ENCODE measurements at places on chromosomes 16 and 17.
A peak's percentile ranks its signal among the peaks of the same experiment; 100 is the strongest.

GRCh38 chr17:40355804-40356758, 8.5 kb downstream of the GJD3 start:
- H3K27ac ChIP-seq, result no peak overlapping the region
- DNase-seq, result no peak
- no peak overlapping the region for H3K4me3 ChIP-seq

DNA sequence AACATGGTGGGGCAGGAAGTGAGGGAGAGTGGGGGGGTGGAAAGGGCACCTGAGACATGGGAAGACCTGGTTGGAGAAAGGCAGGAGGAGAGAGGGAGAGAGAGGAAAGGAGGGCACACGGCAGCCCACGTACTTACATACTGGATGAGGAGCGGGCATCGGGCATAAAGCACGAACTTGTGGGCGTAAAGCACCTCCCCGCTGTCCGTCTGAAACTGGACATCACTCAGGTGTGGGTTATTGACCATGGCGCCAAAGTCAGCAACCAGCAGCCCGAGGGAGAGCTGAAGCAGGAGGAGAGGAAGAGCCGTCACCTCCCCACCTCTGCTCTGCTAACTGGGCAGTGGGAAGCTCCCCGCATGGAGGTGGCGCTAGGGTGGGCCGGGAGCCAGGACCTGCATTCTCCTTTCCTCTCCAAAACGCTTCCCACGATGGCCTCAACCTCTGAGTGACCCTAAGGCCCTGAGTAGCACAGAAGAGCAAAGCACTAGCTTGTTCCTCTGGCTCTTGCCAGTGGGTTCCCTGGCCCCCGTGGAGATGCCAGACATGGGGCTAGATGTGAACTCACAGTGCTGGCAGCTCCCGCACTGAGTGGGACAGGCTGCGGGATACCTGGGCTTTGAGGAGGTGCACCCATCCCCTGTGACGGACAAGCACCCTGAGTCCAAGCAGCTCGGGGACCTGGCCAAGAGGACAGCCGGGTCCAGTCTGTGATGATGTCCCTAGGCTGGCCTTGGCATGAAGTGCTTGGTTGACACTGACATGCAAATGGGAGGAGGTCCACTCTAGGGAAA, 16.9 kb downstream of the SLX4 start:
- H3K4me1 ChIP-seq, result no peaks in the 10 kb centered on the region
- H3K4me3 ChIP-seq, result no peak overlapping the region
- no peak for DNase-seq
- H3K36me3 ChIP-seq, result no peaks in the 10 kb centered on the region
- H3K27ac ChIP-seq, result no peak overlapping the region
- H3K27me3 ChIP-seq, result no peaks in the 10 kb centered on the region

DNA sequence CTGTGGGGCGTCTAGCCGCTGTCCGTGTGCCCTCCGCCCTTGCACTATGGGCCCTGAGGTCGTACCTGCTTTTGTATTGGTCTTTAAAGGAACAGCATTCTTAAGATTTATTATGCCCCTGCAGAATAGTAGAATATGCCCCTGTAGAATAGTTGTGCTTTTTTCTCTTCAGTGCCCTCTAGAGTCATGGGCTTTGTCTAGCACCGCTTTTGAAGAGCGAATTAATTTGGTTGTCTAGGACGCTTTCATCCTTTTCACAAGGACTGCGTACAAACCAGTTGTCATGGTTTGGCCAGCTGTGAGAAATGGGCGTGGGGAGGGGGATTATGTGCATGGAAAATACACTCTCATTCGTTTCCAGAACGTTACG, 621 bp downstream of the CEP95 start:
- peak overlapping the region; percentile 98 for H3K27ac ChIP-seq
- no peaks in the 10 kb centered on the region for H3K27me3 ChIP-seq
- peak overlapping the region; percentile 95 for H3K4me3 ChIP-seq

DNA sequence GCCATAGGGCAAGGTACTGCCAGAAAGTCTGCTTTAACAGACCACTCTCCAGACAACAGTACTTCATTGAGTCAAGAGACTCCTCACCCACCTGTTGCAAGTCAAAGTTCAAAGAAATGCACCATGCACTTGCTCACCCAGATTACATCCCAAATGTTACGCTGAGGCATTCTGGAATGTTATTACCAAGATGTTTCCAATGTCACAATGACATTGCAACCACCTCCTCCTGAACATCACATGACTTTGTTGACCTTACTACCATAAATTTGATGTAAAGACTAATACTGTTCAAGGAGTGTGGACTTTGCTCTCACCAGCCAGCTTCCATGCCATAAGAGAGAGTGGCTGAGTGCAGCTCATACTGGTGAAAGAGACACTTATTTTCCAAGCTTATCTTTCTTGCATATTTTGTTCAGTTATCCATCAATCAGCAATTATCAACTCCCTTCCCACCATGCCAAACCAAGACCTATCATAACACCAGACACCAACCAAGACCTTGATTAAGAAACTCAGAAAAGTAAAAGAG, 58.5 kb upstream of the BCAR1 start:
- peaks cover 9% of the 10 kb centered on the region for H3K4me1 ChIP-seq
- H3K27ac ChIP-seq, result no peak overlapping the region
- H3K27me3 ChIP-seq, result no peaks in the 10 kb centered on the region
- no peak overlapping the region for H3K4me3 ChIP-seq

GRCh38 chr16:69316595-69317034, 5.5 kb downstream of the VPS4A start:
- H3K27ac ChIP-seq, result no peak overlapping the region
- H3K4me3 ChIP-seq, result no peak overlapping the region
- no peaks in the 10 kb centered on the region for H3K27me3 ChIP-seq
- peaks cover 7% of the 10 kb centered on the region for H3K4me1 ChIP-seq
- H3K36me3 ChIP-seq, result peaks cover 62% of the 10 kb centered on the region

GRCh38 chr17:76327696-76328095, 19.6 kb upstream of the QRICH2 start:
- H3K4me3 ChIP-seq, result no peak overlapping the region
- DNase-seq, result no peak
- peaks cover 21% of the 10 kb centered on the region for H3K36me3 ChIP-seq
- no peak overlapping the region for H3K27ac ChIP-seq
- no peaks in the 10 kb centered on the region for H3K27me3 ChIP-seq

DNA sequence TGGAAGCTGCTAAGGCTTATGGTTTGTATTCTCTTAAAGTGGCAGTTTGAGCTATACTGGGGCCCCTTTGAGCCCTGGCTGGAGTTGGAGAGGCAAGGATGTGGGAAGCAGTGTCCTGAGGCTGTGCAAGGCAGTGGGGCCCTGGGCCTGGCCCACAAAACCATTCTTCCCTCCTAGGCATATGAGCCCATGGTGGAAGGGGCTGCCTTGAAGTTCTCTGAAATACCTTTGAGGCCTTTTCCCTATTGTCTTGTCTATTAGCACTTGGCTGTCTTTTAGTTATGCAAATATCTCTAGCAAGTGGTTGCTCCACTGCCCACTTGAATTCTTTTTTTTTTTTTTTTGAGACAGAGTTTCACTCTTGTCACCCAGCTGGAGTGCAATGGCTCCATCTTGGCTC, 119.2 kb downstream of the PCTP start:
- H3K4me1 ChIP-seq, result no peaks in the 10 kb centered on the region
- H3K27me3 ChIP-seq, result no peaks in the 10 kb centered on the region
- no peak overlapping the region for H3K4me3 ChIP-seq
- H3K36me3 ChIP-seq, result no peaks in the 10 kb centered on the region
- H3K27ac ChIP-seq, result no peak overlapping the region

- no peak for DNase-seq
- H3K4me1 ChIP-seq, result peaks cover 9% of the 10 kb centered on the region
- H3K27me3 ChIP-seq, result no peaks in the 10 kb centered on the region
- H3K4me3 ChIP-seq, result no peak overlapping the region
- H3K36me3 ChIP-seq, result no peaks in the 10 kb centered on the region
Measured at GRCh38 chr17:42279776-42280630, 3.8 kb upstream of the STAT5B start.

DNA sequence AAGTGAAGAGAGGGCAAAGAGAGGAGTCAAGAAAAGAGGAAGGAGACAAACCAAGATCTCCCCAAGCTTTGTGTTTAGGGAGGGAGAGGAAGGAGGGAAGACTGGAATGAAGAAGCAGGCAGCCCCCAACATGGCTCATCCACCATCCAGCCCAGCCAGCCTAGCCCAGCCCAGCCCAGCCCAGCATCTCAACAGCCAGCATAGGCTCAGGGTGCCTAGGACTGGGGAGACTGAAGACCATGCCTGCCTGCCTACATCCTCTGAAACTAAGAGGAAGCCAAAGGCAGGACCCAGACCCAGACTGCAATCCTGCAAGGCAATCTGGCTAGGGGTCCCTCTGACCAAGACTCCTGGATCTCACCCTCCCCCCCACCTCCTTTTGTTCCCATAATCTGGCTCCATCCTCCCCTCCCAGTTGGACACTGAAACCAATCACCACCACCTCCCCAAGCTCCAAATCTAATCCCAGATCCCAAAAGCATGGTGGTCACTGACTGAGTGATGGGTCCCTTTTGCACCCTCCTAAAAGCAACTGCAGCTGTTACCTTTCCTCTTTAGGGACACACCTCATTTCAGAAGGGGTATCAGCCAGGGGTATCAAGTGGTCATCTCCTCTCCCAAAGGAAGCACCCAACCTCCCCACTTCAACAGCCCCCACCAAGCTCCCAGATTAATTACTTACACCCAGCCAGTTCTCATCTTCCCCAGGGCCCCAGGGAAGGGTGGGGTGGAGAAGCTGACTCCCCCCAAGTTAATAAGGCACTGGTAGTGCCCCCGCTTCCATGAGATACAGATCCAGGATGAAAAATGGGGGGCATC, 1.2 kb downstream of the HDAC5 start:
- DNase-seq, result no peak
- H3K27ac ChIP-seq, result peak overlapping the region; percentile 70
- no peaks in the 10 kb centered on the region for H3K36me3 ChIP-seq
- H3K4me3 ChIP-seq, result peak overlapping the region; percentile 94

GRCh38 chr16:19389246-19389645, 28.4 kb upstream of the TMC5 start:
- H3K4me3 ChIP-seq, result no peak overlapping the region
- no peaks in the 10 kb centered on the region for H3K27me3 ChIP-seq
- no peak for DNase-seq
- H3K27ac ChIP-seq, result no peak overlapping the region
- H3K4me1 ChIP-seq, result peaks cover 2% of the 10 kb centered on the region

DNA sequence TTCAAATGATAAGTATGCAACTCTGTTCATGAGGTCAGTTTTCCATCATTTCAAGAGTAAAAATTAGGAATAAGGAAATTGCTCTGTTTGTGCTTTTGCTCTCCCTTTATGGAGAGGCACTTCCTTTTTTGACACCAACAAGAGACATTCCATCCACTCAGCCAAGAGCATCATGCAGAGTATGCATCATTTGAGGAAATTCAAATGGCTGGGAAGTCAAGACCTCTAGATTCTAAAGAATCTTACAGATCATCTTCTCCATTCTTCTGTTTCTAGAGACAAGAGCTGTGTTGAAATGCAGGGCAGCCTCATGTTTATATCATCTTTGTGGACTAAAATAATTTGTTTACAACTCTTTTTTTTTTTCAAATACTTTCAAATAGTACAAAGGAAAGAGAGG, 669.4 kb downstream of the CDH11 start:
- H3K4me1 ChIP-seq, result no peaks in the 10 kb centered on the region
- H3K27ac ChIP-seq, result no peak overlapping the region
- no peak overlapping the region for H3K4me3 ChIP-seq
- H3K27me3 ChIP-seq, result no peaks in the 10 kb centered on the region

- H3K4me1 ChIP-seq, result no peaks in the 10 kb centered on the region
- H3K4me3 ChIP-seq, result no peak overlapping the region
- H3K27me3 ChIP-seq, result peaks cover 5% of the 10 kb centered on the region
- H3K36me3 ChIP-seq, result no peaks in the 10 kb centered on the region
- no peak for DNase-seq
- H3K27ac ChIP-seq, result no peak overlapping the region
Measured at GRCh38 chr17:9181640-9182039, 160.3 kb downstream of the NTN1 start.

DNA sequence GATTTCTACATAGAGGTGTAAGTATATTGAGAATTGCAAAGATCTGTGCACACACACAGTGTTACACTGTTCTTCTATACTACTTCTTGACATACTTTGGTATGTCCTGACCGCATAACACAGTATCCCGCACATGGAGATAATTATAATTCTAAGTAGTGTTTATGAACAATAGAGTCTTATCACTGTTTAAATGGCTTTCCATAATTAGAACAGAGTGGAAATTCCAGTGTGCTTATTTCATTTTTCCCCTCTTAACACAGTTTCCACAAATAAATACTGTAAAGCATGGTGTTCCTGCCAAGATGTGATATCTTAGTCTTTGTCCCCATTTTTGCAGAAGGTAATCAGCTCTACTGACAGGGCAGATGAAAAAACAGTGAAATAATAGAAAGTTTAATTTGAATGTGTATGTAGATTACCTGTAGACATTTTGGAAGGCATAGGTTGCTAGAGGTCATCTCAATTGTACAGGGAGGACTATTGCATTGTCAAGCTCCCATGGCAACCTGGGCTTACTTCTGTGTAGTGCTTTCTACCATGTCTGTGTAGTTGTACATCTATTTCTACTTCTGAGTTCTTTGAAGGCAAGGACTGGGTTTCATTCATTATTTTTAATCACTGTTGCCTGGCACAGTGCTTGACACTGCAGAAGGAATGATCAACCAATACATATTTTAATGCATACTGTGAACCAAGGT, 10.1 kb upstream of the KRT28 start:
- no peaks in the 10 kb centered on the region for H3K4me1 ChIP-seq
- no peaks in the 10 kb centered on the region for H3K36me3 ChIP-seq
- H3K4me3 ChIP-seq, result no peak overlapping the region
- DNase-seq, result no peak
- peaks cover 7% of the 10 kb centered on the region for H3K27me3 ChIP-seq

- peaks cover 14% of the 10 kb centered on the region for H3K27me3 ChIP-seq
- DNase-seq, result no peak
- H3K27ac ChIP-seq, result no peak overlapping the region
- peaks cover 3% of the 10 kb centered on the region for H3K4me1 ChIP-seq
Measured at GRCh38 chr16:85755929-85756768, 5.3 kb upstream of the C16orf74 start.

DNA sequence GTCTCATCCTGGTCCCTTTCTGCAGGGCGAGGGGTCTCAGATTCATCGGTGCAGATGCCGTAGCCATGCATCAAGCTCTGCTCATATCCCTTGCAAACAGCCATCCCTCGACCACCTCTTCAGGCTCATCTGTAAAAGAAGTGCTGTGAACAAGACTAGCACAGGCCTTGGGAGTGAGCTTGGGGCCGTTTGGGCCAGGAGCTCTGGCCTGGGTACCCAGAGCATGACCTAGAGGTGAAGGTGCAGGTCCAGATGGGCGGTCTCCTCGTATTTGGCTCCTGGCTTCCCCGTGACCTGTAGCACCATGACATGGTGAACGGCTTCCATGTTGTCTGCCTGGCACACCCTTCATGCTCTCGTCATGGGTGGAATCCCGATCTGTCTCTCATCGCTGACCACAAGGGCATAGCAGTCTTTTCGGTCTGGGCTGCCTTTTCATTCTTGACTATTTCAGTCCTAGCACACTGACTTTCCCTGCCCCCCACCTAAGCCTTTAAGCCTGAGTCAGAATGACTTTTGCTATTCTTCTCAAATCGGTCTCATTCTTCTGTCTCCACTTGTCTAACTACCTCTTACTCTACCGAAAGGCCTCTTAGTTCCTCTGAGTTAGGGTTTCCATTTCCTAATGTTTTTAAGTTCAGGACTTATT, 216.0 kb downstream of the FOXL1 start:
- H3K4me3 ChIP-seq, result no peak overlapping the region
- H3K27ac ChIP-seq, result no peak overlapping the region
- H3K4me1 ChIP-seq, result no peaks in the 10 kb centered on the region
- no peaks in the 10 kb centered on the region for H3K27me3 ChIP-seq

Data from effector memory CD4-positive, alpha-beta T cell (primary cell).